ENCODE measurements at places on chromosomes 12 and 14.

DNA sequence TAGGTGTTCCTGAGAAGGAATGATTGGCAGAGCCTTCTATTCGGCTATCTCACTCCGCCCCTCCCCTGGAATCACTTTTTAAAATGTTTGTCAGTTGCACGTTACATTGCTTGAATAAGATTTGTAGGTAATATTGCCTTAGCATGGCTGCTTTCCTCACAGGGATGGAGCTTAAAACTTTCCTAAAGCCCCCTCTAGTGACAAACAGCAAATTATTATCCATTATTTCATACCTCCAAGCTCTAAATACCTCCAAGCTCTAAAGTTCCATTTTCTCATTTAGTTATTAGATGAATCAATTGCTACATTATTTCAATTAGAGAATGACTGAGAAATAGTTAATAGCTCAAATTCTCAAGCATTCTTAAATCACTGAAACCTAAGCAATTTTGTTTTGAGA, 5.1 kb upstream of the SPATA7 start:
- DNase-seq: no peak

- no peak for DNase-seq
These were observed 41.5 kb downstream of the PITPNM2 start for GRCh38 chr12:123109319-123109772.

- no peak for DNase-seq
These were observed 70.0 kb upstream of the DICER1 start for GRCh38 chr14:95227279-95227860.

- no peak for DNase-seq
These were observed 2.2 kb downstream of the TBPL2 start for GRCh38 chr14:55438066-55438683.

DNA sequence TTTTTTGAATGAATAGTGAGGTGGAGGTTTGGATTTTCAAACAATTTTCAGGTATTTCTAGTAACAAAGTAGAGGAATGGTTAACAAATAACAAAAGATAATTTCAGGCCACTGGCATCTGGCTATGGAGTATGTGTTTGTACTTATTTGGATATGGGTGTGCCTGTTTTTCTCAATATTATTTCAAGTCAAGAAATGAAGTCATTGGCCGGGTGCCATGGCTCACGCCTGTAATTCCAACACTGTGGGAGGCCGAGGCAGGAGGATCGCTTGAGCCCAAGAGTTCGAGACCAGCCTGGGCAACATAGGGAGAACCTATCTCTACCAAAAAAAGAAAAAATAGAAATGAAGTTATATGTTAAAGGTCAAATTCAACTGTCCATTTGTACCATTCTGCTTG, 13.9 kb downstream of the SLC35E3 start:
- no peak for DNase-seq

DNA sequence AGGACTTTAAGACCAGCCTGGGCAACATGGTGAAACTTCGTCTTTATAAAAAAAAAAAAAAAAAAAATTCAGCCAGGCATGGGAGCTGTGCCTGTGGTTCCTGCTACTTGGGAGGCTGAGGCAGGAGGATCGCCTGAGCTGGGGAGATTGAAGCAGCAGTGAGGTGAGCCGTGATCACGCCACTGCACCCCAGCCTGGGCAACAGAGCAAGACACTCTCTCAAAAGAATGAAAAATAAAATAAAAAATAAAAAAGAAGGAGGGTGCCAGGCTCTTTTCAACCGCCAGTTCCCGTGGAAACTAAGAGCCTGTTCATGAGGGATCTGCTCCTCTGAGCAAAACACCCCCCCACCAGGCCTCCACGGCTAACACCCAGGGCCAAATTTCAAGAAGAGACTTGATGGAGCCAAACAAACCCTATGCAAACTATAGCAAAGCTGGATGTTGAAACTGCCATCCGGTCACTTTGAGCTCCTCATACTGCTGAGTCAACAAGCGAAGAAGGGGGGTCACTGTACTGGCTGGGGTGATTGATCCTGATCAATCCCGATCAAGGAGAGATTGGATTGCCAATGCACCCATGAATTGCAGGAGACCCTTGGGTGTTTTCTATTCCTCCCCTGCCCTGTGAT, 23.4 kb downstream of the DLK1 start:
- DNase-seq: no peak

DNA sequence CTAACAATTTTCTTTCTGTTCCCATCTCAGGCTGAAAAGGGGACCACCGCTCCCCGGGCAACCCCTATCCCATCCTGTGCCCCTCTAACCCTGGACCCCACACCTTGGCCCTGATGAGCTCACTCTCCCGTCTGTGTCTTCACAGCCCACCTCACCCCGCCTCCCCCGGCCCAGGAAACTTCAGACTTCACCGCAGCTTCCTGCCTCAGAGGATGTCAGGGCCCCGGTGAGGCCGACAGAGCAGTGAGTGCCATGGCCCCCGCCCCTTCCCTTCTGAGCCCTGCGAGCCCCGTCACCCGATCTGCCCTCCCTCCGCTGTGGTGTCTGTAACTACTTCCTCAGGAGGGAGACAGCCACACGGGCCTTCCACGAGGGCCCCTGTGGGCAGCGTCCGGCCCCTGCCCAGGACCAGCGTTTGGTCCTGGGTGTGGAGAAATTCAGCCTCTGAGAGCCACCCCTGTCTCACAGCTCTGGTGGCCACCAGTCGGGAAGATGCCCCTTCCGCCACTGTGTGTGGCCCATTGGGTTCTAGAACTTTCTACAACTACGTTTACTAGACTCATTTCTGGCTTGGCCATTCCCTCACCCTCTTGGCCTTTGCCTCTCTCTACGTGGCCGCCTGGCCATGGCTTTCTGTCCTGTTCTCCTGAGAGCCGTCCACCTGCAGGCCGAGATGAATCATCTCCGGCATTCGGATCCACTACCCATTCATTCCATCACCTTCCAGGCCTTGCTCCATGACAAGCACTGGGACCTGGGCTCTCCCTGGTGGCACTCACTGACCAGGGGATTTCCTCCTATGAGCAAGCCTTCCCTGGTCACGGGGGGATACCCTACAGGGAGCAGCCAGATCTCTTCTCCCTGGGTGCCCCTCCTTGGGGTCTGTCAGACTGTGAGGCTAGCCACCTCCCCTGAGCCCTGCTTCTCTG, 3.4 kb downstream of the RHOF start:
- peak; percentile 94 for DNase-seq

- DNase-seq: no peak
These were observed at the start of gene CRIP1 for GRCh38 chr14:105486163-105486973. Gene CRIP1 (plus strand): TSS chr14:105486886. CDS start chr14:105487260, 374 bp downstream.

GRCh38 chr12:7899755-7900154, 27.0 kb upstream of the SLC2A14 start:
- no peak for DNase-seq

DNA sequence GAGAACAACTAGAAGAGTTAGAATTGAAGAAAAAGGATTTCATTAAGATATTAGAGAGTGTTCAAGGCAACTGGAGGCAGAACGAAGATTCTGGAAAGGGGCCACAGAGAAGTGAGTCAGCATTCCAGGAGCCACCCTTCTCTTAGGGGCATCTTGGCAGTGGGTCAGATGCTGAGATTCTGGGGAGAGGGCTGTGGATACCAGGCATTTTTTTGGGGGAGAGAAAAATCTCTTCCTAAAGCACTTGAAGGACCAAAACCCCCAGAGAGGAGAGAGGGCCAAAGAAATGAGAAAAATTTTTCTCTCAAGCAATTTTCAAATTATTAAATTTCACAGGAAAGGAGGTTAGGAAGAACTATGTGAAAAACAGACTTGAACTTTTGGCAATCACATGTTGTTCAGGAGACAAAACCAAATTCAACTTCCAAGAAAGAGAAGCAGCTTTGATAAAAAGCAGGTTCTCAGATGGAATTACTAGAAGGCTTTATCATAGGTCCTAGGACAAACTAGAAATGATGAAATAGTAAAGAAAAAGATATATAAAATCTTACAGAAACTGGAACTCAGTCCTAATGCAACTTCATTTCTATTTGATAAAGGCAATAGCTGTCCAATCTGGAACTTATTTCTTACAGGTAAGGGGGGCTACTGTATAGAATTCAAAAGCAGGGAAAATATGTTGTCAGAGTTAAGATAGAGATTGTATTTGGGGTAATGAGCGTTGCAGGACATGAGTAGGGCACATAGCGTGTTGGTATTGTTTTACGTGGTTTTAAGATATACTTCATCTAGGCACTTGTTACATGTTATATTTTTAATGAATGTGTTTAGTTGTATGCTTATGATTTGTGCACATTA, 1.1 kb upstream of the CLEC2D start:
- DNase-seq: no peak

GRCh38 chr12:61490526-61491498, 769.4 kb upstream of the USP15 start:
- DNase-seq: no peak

- DNase-seq: no peak
These were observed 1.5 kb downstream of the GSTZ1 start for GRCh38 chr14:77322250-77322902.

DNA sequence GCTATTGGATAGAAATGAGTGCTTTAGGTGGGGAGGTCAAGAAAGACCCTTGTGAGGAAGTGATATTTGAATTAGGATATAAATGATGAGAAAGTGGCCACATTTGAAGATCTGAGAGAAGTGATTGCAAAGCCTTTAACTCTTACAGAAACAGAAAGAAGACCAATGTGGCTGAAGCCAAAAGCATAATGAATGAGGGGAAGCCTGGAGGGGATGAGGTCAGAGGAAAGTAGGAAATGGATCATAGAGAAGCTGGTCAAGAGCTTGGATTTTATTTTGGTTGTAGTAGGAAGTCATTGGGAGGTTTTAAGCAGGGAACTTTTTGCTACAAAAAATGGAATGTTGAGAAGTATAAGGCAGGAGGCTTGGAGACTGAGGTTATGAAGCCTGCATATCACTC, 3.5 kb upstream of the GYS2 start:
- DNase-seq: no peak

- no peak for DNase-seq
These were observed 6.9 kb downstream of the FBXO34 start for GRCh38 chr14:55277972-55278740.

DNA sequence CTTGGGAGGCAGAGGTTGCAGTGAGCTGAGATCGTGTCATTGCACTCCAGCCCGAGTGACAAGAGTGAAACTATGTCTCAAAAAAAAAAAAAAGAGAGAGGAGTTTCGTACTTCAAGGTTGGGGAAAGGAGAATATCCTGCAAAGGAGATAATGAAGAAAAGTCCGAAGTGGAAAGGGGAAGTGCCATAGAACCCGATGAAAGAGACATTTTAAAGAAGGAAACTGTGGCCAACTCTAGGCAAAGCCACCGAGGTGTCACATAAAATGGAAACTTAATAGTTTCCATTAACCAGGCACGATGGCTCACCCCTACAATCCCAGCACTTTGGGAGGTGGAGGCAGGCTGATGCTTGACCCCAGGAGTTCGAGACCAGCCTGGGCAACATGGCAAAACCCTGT, 15.0 kb upstream of the LTBP2 start:
- no peak for DNase-seq

DNA sequence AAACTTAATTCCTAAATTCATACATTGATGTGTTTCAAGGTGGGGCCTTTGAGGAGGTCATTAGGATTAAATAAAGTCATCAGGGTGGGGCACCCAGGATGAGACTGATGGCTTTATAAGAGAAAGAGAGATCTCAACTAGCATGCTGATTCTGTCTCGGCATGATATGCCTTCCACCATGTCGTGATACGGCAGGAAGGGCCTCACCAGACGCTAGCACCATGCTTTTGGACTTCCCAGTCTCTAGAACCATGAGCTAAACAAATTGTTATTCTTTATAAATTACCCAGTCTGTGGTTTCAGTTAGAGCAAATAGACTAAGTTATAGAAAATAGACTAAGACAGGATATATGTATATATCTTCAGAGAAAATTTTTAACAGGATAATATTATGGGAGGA, 759.6 kb downstream of the MED13L start:
- DNase-seq: no peak

DNA sequence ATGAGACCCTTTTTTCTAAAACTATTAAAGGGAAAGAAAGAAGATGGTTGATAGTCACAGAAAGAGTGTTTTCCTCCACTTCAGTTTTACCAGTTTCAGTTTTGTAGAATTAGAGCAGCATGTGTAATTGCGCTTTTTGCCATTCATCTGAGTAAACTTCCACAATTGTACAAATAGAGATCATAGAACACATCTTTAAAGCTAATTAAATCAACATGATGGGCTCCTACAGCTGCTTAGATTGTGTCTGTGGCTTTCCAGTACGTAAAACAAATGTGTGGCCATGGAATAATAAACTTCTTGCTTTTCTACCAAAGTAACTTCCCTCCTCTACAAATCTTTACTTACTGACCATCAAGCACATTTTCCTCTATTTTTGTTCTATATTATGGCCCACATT, 84.2 kb upstream of the LRIG3 start:
- DNase-seq: no peak

DNA sequence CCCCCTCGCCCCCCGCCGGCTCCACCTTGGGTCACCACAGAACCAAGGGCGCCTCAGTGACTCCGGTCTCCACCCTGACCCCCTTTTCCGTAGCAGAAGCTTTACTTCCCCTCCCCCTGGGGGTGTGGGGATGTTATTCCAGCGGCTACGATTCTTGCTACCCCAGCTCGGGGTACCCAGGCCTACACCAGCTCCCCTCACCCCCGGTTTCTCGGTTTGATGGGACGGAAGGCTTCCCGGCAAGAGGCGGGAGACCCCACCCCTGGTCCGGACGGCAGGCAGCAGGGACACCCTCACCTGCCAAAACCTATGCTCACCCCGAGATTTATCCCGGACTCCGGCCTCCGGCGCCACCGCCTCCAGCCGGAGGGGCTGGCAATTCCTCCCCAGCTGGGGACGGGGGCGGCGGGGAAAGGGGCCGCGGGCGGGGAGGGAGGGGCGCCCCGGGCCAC, 619 bp downstream of the RAB15 start:
- DNase-seq: no peak

DNA sequence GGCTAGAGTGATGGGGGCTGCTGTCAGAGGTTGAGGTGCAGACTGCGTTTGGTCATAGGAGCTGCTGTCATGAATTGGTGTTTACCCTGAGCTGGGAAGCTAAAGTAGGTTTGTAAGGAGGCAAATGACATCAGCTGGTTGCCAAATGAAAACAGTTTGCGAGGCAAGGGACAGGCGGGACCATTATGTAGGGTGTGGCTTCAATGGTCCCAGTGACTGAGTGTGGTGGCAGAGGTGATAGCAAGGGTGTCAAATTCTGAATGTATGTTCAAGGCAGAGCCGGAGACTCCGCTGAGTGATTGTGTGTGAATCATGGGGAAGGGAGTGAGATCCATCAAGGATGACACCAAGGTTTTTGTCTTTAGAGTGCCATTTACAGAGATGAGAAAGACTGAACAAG, 359.5 kb downstream of the VRK1 start:
- no peak for DNase-seq

- DNase-seq: no peak
These were observed 87.0 kb downstream of the GLT1D1 start for GRCh38 chr12:128940090-128940888.

DNA sequence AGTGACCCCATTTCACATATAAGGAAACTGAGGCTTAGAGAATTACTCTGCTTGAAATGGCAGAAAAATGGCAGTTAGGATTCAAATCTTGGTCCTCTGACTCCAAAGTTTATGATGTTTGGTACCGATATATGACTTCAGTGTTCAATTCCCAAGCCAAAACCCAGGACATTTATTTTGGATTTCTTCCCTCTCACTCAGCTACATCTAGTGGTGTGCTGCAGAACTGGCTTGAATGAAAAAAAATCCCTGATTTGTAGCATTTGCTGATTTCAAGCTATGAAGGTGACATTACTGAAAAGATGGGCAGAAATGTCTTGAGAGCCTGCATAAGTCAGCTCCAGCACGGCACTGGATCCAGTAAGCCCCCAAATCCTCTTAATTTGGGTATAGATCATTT, 106.4 kb downstream of the EFCAB11 start:
- DNase-seq: no peak

GRCh38 chr12:11819643-11820042, 170.2 kb downstream of the ETV6 start:
- DNase-seq: no peak

GRCh38 chr14:89121968-89122620, 294.9 kb downstream of the FOXN3 start:
- DNase-seq: no peak

All from activated CD4-positive, CD25-positive, alpha-beta regulatory T cell (primary cell).